ENCODE measurements at places on chromosomes 6 and 20.

- peak; percentile 7 for DNase-seq
Observed at GRCh38 chr6:32933661-32934085, 7.2 kb downstream of the HLA-DMB start.

GRCh38 chr6:25579391-25579883 lies 72.6 kb upstream of the SCGN start:
- no peak for DNase-seq

- DNase-seq, result no peak
Observed at GRCh38 chr6:63788569-63788968, 153.0 kb downstream of the PHF3 start.

DNA sequence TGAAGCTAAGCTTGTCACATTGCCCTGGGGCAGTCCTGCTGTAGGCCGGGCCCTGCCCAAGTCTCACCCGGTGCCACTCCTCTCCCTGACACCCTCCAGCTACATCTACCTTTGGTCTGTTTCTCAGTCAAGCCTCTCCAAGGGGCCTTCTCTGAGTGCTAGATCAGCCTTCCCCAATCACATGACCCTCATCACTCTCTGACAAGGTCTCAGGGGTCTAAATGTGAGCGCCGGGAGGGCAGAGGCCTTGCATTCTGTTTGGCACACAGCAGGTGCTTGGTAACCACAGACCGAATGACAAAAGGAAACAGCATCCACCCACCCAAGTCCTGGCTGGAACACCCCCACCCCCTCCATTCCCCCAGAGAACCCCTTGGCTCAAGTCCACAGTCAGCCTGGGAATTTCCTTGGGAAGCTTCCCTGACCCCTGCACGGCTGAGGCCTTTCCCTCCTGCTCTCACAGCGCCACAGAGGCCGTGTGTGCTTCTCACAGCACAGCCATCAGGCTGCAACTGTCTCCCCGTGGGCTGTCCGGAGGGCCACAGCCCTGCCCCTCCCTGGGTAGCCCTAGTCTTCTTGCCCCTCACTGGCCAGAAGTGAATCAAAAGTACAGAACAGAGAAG lies 32.9 kb downstream of the PKIG start:
- DNase-seq, result no peak

DNA sequence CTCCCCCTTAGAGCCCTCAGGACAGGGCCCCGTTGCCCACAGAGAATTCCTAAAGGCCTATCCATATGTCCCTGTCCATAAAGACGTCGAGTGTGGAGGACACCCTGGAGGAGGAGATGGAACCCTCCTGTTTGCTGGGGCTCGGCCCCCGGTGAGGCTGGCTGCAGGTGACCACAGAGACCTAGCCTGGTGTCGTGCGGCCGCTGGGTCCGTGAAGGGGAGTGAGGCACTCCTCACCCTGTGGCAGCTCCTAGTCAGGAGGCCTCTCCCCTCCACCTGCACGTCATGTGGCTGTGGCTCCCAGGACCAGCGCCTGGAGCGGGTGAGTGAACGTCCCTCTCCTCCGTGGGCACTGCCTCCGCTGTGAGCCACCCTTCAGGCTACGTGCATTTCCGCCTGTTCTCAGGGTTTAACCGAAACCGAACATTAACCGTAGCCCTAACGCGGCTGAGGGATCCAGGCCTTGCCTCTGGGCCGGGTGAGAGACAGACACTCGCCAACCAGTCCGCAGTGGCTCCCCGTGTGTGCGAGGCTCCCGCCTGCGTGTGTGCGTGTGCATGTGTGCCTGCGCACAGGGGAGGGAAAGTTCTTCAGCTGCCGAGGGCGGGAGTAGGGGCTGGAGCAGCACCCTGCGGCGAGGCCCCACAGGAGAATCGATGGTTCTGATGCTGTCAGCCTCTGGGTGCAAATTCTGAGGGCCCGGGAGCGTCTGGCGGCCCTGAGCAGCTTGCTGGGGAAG lies 5.9 kb upstream of the TCEA2 start:
- no peak for DNase-seq

- no peak for DNase-seq
Observed at GRCh38 chr6:113447088-113447831, 409.9 kb upstream of the MARCKS start.

DNA sequence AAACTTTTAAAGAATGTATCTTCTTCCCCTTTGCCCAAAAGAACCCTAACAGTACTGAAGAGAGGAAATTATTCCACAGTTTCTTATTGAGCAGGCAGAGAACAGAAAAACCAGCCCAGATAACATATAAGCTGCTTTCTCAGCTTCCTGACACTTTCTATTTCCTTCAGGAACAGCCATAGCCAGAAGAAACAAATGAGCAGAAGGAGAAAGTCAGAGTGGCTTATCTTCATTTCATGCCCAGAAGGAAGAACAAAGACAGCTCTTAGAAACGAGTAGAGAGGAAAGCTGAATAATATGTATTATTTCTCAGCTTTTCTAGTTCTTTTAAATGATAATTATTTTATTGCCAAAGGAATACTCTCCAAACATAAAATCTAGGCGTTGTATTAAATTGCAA lies 793.7 kb downstream of the GRIK2 start:
- DNase-seq, result no peak

- DNase-seq, result no peak
Observed at GRCh38 chr6:112780498-112781096, 433.5 kb downstream of the RFPL4B start.

DNA sequence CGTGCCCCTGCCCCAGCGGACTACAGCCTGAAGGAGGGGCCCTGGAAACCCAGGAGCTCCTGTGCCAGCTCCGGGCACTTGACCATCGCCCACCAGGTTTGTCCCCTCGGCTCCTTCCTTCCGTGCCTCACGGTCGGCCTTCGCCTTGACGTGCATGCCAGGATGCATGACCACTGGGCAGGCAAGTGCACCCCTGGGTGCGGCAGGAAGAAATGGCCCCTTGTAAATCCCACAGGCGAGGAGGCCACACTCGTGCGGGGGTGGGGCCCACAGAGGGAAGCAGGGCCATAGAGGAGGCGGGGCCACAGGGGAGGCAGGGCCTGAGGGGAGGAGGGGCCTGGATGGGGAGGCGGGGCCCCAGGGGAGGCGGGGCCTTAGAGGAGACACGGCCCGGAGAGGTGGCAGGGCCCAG lies 81.7 kb downstream of the YTHDF1 start:
- DNase-seq, result no peak

DNA sequence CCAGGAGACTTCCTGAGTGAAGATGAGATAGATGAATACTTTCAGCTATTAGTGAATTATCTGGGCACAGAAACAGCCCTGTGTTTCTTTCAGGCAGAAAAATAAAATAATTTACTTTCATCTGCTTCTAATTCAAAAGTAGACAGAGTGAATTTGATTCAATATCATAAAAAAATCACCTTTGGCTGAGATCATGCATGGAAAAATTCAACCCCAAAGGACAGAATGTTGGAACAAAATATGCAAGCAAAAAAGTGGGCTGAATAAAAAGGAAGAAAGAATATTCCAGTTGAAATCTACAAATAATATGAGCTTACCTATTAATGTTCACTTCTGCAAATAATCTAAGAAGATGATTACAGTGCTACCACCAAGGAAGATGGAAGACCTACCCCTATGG lies 546.9 kb downstream of the TFAP2B start:
- DNase-seq, result no peak

GRCh38 chr20:46031701-46032254 lies 2.8 kb downstream of the SLC12A5 start:
- peak; percentile 61 for DNase-seq

- DNase-seq, result no peak
Observed at GRCh38 chr6:163335056-163335455, 79.5 kb upstream of the QKI start.

Measured in DMS79 (cell line).